ENCODE measurements at places on chromosomes 1 and 21.

DNA sequence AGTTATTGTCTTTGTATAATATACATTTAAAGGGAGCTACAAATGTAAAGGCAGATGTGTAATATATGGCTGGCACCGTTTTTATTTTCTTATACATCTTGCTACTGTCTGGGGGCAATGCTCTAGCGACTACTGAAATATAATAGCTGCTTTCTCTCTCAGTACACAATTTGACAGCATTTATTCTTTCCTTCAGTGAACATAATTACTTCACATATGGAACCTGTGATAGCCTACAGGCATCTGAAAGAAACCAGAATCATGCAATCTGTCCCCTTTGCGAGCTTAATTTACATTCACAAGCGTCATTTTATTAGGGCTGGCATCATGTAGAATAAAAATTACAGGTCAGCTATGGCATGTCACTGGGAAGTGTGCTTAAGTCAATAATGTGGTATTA lies 557.5 kb upstream of the PTBP2 start:
- DNase-seq, result no peak

DNA sequence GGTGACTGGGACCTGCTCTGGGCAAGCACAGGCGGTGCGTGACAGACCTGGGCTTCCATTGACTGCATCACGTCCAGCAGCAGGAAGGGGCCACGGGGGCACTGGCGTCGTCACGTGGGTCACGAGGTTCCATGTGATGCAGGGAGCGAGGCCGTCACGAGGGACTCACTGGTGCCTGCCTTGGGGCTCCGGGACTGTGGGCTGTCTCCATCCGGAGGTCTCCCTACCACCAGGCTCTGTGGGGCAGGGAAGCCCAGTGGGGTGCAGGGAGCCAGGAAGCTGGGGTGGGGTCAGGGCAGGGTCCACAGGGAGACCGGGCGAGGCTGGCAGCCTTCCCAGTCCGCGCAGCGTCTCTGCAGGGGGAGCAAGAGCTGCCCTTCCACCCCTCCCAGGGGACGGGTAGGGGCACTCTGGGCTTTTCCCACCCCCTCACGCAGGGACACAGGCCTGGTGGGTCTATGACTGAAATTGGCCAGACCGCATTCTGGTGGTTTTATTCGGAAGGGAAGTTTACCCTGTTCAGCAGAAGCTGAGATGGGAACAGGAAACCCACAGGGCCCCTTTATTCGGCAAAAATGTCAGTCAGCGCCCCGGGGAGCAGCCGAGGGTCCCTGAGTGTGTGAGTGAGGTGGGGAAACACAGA lies 416 bp upstream of the TNFRSF14 start:
- DNase-seq, result peak; percentile 55

GRCh38 chr21:45990049-45990711 lies 8.6 kb downstream of the COL6A1 start:
- no peak for DNase-seq

DNA sequence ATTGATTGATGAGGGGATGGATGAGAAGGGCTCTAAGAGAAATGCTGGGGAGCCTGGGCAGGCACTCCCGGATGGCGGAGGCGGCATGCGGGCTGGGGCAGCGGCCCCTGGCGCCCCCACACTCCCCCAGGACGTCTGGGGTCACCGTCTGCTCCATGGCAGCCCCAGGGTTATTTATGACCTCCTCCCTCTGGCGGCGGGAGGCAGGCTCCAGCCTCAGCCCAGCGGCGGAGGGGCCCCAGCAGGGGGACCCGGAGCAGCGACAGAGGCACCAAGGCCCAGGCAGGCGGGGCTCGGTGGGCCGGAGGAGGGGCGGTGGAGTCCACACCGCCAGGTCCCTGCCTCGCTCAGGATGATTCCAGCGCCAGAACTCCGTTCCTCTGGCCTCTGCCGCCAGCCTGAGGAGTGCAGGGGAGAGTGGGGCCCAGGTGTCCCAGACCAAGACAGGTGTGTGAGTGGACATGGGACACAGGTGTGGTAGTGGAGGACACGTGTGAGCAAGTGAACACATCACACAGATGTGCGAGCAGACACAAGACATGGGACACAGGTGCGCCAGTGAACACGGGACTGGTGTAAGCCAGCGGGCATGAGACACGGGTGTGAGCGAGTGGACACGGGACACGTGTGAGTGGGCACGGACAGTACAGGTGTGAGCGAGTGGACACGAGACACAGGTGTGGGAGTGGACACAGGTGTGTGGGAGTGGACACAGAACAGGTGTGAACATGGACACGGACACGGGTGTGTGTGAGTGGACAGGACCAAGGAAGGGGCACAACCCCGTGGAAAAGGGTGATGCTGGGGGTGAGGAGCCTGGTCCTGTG lies 2.5 kb upstream of the SAMD11 start:
- no peak for DNase-seq

GRCh38 chr21:16406355-16406754 lies 676.6 kb downstream of the USP25 start:
- DNase-seq, result no peak

- DNase-seq, result no peak
Observed at GRCh38 chr1:167185062-167185461, 35.6 kb upstream of the POU2F1 start.

- DNase-seq, result no peak
Observed at GRCh38 chr1:55244476-55245099, 29.4 kb upstream of the USP24 start.

DNA sequence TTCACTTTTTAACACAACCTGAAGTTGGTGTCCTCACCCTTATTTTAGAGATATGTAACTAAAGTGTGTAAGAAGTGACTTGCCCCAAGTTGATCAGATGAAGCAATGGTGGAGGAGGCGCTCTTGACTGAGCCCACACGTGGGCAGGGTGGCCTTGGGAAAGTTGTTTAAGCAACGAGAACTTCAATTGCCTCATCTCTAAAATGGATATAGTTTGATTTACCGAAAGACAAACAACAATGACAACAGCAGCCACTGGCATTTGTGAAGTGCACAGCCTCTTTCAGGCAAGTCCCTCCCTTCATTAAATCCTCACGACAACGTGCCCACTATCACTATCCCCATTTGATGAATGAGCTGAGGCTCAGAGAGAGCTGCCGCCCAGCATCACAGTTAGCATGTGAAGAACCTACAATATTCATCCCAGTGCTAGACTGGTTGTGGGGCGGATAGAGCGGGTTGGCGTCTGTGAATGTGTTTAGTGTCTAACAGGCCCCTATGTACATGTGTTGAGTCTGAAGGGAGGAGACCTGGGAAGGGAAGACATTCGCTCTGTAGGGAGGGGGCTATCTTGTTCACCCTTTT lies 3.0 kb downstream of the IL22RA1 start:
- DNase-seq, result no peak

- no peak for DNase-seq
Observed at GRCh38 chr1:4674117-4674516, 19.7 kb downstream of the AJAP1 start.

- DNase-seq, result peak; percentile 49
Observed at GRCh38 chr1:26788836-26789611, 1.3 kb downstream of the PIGV start.

DNA sequence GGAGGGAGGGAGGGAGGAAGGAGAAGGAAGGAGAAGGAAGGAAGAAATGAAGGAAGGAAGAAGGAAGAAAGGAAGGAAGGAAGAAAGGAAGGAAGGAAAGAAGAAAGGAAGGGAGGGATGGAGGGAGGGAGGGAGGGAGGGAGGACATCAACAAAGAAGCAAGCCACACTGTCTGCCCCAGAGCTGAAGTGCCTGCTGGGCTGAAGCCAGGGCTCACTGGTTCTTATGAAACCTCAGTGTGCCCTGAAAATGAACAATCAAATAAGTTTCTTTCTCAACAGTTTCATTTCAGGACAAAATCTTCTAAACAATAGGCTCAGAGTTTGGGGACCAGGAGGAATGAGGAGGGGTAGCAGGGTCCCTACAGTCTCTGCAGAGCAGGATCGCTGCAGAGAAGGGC lies 21.1 kb downstream of the ARHGEF19 start:
- DNase-seq, result no peak

DNA sequence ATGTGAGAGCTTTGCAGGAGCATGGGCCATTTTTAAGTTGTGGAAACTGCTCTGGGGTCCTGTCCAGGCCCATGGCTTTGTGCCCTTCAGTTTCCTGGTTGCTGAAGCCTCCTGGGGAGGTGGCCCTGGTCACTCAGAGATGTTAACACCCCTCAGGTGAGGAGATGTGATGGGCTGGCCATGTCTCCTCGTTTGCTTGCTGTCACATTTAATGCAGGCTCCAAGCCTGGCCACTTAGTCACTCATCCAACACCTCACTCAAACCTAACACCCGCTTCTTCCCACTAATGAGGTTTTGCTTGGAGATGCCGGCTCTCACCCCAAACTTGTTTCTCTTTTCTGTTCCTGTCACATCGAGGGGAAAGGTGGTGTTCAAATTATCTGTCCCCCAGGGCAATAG lies 192.7 kb downstream of the PTPRU start:
- no peak for DNase-seq

DNA sequence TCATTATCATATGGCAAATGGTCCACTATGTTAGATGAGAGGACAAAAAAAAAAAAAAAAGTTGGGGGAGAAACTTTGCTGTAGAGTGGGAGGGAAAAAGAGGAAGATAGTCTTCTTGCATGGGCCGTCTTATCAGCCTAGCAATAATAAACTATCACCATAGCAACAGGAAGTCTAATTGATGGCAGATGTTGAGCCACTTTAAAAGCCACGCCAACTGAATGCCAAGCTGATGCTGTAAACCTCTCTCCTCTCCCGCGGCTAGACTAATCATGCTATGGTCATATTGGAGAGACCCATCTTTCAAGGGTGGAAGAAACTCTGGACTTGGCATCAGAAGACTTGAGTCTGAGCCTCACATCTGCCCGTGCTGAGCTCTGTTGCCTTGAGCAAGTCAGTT lies 122.2 kb upstream of the HOOK1 start:
- DNase-seq, result no peak

DNA sequence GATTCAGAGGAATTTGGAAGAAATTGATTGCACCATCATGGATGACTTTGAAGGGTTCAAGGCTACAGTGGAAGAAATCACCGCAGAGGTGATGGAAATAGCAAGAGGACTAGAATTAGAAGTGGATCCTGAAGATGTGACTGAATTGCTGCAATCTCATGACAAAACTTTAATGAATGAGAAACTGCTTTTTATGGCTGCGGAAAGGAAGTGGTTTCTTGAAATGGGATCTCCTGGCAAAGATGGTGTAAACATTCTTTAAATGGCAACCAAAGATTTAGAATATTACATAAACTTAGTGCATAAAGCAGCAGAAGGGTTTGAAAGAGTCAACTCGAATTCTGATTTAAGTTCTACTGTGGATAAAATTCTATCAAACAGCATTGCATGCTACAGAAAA lies 698.6 kb downstream of the PLA2G4A start:
- DNase-seq, result no peak

- DNase-seq, result no peak
Observed at GRCh38 chr1:85611425-85611824, 30.9 kb downstream of the CCN1 start.

- DNase-seq, result no peak
Observed at GRCh38 chr1:234781241-234782065, 171.5 kb upstream of the IRF2BP2 start.

GRCh38 chr1:27597516-27598294 lies 6.2 kb downstream of the AHDC1 start:
- no peak for DNase-seq

GRCh38 chr1:199733125-199733524 lies 294.4 kb upstream of the NR5A2 start:
- DNase-seq, result no peak

DNA sequence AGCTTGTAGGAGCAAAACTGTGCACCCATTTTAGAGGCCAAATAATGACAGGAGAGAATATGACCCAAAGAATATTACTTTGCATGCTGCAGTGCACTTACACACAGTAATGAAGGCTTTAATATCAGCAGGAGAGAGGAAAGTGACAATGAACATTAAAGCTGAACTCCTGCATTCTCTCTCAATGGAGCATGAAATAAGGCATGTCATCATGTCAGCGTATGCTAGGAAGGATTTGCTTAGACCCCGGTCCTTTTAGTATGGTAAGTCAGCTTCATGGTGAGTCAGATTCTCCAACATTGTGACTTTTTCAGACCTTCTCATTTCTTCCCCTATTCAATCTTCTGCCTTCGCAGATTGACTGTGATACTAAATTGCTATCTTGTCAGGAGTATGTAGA lies 210.7 kb upstream of the TMPRSS15 start:
- DNase-seq, result no peak

DNA sequence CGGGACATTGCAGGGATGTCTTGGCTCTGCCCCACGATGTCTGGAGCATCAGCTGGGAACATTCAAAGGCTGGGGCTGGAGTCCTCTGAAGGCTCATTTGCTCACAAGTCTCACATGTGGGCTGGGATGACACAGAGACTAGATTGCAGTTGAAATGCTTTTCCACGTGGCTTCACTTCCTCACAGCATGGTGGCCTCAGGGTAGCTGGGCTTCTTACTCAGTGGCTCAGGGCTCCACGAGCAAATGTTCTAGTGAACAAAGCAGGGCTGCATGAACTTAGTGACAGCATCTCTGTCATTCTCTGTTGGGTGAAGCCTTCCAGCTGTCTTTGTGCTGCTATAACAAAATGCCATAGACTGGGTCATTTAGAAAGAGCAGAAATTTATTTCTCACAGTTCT lies 247.0 kb upstream of the POU3F1 start:
- DNase-seq, result no peak

DNA sequence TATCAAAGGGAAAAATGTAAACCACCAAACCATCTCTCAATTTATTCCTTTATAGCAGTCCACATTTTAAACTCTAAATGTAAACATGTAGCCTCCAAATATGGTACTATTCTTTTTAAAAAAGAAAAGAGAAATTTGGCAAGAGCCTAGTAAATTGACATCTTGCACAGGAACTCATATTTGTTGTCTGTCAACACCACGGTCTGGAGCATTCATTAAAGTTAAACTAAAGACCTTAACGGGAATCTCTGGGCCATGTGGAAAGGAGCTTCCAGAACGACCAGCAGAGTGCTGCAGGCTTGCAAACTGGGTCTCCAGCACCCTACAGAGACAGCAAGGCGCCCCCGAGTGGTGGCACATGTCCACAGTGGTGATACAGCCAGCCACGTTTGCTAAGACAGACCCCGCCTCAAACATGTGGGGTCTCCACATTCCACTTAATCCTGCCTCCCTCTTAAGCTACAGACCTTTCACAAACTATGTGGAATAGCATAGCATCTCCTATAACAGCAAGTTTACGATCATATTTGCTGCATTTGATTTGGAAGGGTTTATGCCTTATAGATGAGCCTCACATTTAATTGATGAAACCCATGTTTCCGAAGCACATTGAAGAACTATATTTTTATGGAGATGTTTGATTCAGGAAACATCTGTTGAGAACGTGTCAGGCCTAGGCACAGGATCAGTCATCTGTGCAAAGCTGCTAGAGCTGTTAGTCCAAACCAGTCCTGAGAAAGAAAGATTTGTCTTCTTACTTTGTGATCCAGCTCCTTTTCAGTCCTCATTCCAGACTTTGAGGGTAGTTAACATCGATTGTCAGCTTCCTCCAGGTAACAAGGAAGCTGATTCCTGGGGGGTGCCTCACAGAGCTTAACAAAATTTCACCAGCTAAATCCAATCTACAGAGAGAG lies 96.4 kb upstream of the BACE2 start:
- DNase-seq, result no peak

- DNase-seq, result no peak
Observed at GRCh38 chr1:44584167-44584566, 90.1 kb downstream of the TMEM53 start.

Data from stimulated activated CD8-positive, alpha-beta memory T cell treated with anti-CD3 and anti-CD28 coated beads, Interleukin-15, amount 100 ng/mL, for 24 hours (primary cell).